ENCODE measurements at places on chromosomes 2 and 18. TPM values are rescaled to one million over a fixed set of nuclear protein-coding genes. Genes with fewer than 3 reads are reported as not detected.

The FARP2 gene
- total RNA-seq = 50.5 TPM

The MYCN gene
- total RNA-seq = 1.7 TPM

The LCT gene
- not detected for total RNA-seq

DNA sequence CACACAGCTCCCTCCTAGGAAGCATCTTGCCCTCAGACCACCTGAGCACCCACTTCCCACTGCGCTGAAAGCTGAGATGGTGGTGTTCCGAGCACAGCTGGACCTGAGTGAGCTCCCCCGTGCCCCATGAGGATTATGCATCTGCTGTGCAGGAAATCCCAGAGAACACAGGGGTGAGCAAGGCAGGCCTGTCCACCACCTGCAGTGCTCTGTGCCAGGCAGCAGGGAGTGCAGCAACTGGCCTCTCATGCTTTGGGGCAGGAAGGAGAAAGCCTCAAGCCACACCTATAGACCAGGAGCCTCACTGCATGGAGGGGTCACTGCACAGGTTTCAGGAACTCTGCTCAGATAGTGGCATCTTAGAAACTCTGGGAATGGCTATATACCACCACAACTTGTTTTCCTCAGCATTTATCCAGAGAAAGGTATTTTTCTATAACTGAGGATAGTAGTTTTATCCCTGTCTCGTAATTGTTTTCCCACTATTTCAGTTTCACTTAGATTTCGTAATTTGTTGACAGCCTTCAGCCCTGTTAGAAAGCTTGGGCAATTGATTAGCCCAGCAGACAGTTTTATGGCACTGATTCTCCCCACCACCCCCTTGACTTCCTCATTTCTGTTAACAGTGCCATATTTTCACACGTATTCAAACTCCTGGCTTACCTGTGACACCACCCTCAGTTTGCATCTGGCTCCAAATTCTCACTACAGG lies 144.3 kb upstream of the DAPL1 start:
- no peak for DNase-seq

DNA sequence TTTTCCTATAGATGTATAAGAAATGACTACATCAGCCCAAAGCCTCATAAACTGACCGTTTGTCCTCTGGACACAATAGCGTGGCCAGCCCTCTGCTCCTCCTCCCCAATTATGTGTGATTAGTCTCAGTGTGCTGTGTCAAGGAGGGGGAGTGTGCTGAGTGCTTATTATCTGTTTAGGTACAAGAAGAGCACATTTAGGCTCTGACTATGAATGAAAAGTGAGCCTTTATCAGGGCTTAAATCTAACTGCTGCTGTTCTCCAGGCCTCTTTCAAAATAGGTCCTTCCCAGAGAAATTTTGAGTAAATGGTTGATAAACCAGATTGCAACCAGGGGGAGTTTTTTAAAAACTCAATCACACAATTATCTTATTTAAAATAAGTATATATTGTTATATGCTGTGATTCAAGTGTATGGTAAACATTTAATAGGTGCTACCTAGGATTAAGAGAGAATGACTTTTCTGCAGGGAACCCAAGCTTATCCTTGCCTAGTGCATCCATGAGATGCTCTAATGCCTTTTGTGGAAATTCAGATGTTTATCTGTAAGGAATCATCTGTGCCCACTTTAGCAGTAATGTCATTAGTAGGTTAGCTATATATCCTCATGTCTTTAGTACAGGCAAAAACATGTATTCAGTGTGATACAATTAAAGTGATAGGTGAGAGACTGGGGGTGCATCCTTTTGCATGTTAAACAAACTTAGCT lies 168.7 kb upstream of the SIX3 start:
- no peak for DNase-seq

All from kidney (tissue), 22 donors.